ENCODE measurements at places on chromosomes 7 and 10.

DNA sequence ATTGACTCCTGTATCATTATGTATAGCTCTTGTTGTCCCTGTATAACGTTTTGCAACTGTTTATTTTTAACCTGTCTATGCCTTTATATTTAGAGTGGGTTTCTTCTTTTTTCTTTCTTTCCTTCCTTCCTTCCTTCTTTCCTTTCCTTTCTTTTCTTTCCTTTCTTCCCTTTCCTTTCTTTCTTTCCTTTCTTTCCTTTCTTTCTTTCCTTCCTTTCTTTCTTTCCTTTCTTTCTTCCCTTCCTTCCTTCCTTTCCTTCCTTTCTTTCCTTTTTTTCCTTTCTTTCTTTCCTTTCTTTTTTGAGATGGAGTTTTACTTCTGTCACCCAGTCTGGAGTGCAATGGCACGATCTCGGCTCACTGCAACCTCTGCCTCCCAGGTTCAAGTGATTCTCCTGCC is 5.9 kb downstream of the JAKMIP3 start:
- no peak for DNase-seq

- no peak for DNase-seq
Observed at GRCh38 chr10:97291357-97292096, 910 bp downstream of the ARHGAP19 start.

- no peak for DNase-seq
Observed at GRCh38 chr10:97197030-97197500, 11.3 kb upstream of the SLIT1 start.

GRCh38 chr7:91463330-91463729 is 199.1 kb downstream of the FZD1 start:
- DNase-seq = no peak

GRCh38 chr10:31143331-31143935 is 111.8 kb upstream of the ZNF438 start:
- no peak for DNase-seq

DNA sequence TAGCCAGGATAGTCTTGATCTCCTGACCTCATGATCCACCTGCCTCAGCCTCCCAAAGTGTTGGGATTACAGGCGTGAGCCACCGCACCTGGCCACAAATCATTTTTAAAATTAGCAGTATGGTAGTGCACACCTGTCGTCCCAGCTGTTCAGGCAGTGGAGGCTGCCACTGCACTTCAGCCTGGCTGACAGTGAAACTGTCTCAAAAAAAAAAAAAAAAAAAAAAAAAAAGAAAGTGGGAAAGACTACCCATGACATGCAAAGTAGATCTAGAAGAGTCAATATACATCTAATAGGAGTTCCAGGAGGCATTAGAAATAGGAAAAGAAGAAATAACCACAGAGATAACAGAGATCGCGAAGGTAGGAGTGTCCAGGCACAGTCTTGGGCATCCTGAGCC is 3.2 kb downstream of the CSGALNACT2 start:
- no peak for DNase-seq

DNA sequence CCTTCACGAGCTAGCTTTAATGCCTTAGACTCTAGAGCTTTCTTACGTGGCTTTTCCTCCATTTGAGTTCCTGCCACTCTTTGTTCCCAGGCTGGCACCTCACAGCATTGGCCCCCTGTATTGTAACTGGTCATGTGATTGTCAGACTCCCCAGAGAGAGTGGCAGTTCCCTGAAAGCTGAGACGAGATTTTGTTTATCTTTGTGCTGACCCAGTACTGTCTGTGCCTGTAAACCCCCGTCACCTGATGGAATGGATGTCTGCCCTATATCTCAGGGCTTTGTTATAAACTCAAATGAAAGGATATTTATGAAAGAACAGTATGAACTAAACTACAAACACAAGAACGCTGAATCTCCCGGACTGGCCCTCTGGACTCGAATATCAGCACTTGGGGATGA is 13.0 kb downstream of the NOBOX start:
- DNase-seq = no peak

- no peak for DNase-seq
Observed at GRCh38 chr7:26151650-26151952, 397 bp upstream of the NFE2L3 start.

GRCh38 chr7:16741676-16742075 is 11.9 kb upstream of the TSPAN13 start:
- no peak for DNase-seq

GRCh38 chr10:97399843-97400545 is 1.1 kb downstream of the RRP12 start:
- no peak for DNase-seq

DNA sequence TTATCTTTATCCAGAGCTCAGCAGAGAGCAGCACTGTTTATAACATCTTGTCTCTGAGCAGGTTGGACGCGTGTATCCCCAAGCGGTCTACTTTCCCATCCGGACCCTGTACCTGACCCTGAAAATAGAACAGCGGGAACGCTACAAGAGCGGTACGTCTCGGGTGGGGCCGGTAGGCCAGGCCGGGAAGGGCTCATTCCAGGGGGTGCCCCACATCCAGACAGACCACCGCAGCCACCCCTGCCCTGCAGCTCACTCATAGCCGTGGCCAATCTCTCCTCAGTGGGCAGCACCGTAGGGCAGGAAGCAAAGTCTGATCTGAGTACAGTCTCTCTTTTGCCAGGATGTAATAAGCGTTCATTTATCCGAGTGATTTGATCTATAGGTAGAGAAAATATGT is 113.7 kb downstream of the TRRAP start:
- no peak for DNase-seq

DNA sequence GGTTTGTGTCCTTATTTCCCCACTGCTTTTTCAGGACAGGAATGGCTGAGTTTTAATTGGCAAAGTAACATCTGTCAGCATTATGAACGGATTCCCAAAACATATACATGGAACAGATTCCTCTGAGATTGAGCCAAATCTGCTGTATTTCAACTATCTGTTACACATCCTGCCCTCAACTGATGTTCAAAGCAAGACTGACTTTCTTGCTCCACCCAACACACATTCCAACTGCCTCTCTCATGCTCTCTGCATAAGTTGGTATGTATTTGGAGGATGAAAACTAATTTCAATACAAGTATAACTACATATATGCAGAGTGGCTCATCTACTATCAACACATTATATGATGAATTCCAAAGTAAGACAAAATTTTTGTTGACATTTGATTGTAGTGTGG is 342.2 kb downstream of the GATA3 start:
- no peak for DNase-seq

GRCh38 chr7:2808891-2809665 is 35.0 kb downstream of the GNA12 start:
- no peak for DNase-seq

DNA sequence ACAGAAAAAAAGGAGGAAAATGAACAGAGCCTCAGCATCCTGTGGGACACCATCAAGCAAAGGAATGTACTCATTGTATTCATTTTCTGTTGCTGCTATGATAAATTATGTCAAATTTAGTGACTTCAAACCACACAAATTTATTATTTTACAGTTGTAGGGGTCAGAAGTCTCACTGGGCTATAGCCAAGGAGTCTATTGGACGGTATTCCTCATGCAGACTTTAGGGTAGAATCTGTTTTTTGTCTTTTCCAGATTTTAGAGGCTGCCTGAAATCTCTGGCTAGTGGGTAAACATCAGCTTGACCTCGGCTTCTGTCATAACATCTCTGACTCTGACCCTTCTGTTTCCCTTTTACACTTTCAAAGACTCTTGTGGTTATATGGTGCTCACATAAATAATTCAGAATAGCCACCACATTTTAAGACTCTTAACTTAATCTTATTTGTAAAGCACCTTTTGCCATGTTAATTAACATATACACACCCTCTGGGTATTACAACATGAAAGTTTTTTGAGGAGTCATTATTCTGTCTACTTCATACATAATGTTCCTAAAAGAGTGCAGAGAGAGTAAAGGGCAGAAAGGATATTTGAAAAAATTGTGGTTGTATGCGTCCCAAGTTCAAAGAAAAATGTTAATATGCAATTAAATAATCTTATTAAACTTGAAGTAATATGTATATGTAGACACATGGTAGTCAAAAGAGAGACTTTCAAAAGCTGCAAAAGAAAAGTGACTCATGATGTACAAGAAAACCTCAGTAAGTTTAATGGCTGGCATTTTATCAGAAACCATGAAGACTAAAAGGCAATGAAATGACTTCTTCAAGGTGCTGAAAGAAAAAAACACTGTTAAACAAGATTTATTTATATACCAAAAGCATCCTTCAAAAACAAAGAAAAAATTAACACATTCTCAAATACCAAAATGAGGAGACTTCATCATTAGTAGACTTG is 70.8 kb upstream of the MEOX2 start:
- DNase-seq = no peak

GRCh38 chr7:157483971-157484410 is 147.2 kb downstream of the DNAJB6 start:
- no peak for DNase-seq

DNA sequence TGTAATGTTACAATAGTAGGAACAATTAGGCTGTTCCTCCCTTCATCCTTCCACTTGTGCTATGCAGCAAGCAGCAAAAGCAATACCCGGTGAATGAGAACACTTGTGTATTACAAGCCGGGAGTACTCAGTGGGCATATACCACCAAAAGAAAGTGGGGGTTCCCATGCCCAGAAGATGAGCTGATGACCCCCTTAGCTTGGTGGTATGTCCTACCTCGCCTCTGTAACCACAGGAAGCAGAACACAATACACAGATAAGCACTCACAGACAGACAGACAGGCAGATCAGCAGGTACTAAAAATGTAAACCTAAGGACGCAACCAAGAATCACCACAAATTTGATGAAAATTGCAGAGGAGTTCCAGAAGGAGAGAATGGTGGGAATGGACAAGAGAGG is 15.5 kb upstream of the KIF20B start:
- DNase-seq = no peak

Data from AG04449 (cell line).